Activated CD8-positive, alpha-beta memory T cell treated with anti-CD3 and anti-CD28 coated beads, Interleukin-2, amount 10 ng/mL, durations not matched to agents 7 days and 5 days (primary cell): ENCODE measurements at places on chromosomes 4 and X. TPM values are rescaled to one million over a fixed set of nuclear protein-coding genes. Genes with fewer than 3 reads are reported as not detected.

- no peaks in the 10 kb centered on the region for H3K4me1 ChIP-seq
- no peak overlapping the region for H3K4me3 ChIP-seq
- H3K27ac ChIP-seq: no peak overlapping the region
- H3K27me3 ChIP-seq: peaks cover 10% of the 10 kb centered on the region
Measured at GRCh38 chr4:112938461-112939058, 110.9 kb upstream of the ANK2 start.

DNA sequence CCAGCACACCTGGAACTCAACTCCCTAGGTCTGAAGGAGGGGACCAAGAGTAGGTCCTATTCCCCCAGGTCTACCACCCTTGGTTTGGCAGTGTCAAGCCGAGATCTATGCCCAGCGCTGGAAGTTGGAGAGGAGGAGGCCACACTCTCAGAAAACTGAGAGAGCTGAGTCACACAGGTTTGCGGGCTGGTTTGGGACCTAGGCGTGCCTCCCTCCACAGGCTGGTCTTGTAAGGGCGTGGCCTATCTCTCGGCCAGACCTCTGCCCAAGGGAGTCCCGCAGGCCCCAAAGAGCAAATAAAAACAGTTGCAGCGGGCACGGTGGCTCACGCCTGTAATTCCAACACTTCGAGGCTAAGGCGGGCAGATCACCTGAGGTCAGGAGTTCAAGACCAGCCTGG lies 52.9 kb upstream of the INTU start:
- no peak overlapping the region for H3K4me3 ChIP-seq
- no peaks in the 10 kb centered on the region for H3K27me3 ChIP-seq
- H3K4me1 ChIP-seq: no peaks in the 10 kb centered on the region
- no peak overlapping the region for H3K27ac ChIP-seq
- no peak for DNase-seq

DNA sequence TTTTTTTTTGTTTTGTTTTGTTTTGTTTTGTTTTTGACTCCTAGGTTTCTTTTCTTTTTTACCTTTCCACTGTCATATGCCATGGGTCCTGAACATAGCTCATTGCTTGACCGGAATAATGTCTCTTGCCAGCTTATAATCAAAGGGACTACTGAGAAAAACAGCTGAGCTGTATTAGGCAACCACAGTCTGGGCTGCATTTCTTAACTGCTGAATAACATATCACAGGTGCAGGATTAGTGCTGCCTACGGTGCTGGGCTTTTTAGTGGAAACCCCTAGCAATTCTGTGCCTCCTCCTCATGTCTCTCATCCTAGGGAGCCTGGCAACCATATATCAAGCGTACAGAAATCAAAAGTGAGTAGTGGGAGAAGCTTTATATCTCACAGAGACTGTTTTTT lies 333.5 kb downstream of the BMPR1B start:
- no peak overlapping the region for H3K4me3 ChIP-seq
- H3K27me3 ChIP-seq: peaks cover 19% of the 10 kb centered on the region
- DNase-seq: no peak
- H3K36me3 ChIP-seq: no peaks in the 10 kb centered on the region

- H3K4me1 ChIP-seq: no peaks in the 10 kb centered on the region
- no peak for DNase-seq
- no peak overlapping the region for H3K27ac ChIP-seq
- no peak overlapping the region for H3K4me3 ChIP-seq
- no peaks in the 10 kb centered on the region for H3K36me3 ChIP-seq
Measured at GRCh38 chr4:185998791-185999190, 70.2 kb upstream of the TLR3 start.

DNA sequence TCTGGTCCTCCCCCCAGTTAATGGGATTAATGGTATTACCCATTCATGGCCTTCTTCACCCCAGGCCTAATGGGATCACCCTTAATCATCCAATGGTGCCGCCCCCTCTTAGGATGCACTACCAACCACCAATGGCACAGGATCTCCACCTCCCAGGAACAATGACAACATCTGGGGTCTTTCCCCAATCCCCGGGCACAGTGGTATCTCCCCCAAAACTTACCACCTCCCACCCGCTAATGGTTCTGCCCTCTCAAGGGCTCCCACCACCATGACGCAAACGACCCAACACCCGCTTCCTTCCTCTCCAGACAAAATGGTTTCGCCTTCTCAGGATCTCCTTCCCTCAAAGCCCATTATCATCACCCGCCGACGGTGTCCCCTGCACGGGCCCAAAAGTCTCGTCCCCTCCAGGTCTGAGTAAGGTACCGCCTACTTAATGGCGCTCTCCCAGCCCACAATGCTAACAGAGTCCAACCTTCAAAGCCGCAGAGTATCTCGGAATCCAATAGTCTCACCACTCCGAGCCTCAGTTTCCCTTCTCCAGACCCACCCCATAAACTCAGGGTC lies 458 bp downstream of the GRIPAP1 start:
- peak overlapping the region; percentile 99 for H3K4me3 ChIP-seq
- H3K27ac ChIP-seq: peak overlapping the region; percentile 98
- peak; percentile 73 for DNase-seq

DNA sequence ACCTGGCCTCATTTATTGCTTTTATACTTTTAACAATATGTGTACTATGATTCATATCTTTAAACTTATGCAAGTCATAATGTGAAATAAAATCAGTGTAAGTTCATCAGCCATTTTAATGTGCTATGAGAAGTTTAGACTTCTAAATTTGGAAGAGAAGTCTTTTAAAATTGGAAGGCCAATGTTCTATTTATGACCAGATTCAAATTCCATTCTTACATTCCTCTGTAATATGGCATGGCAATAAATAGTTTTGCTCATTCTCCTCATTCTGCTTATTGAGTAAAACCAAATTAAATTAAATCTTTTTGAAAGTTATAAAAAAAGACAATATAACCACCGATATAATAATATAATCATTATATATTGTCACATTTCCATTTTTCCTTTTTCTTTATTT lies 126.2 kb downstream of the SORBS2 start:
- no peak overlapping the region for H3K27ac ChIP-seq
- H3K4me3 ChIP-seq: no peak overlapping the region
- no peak for DNase-seq
- H3K27me3 ChIP-seq: peaks cover 9% of the 10 kb centered on the region
- no peaks in the 10 kb centered on the region for H3K36me3 ChIP-seq

DNA sequence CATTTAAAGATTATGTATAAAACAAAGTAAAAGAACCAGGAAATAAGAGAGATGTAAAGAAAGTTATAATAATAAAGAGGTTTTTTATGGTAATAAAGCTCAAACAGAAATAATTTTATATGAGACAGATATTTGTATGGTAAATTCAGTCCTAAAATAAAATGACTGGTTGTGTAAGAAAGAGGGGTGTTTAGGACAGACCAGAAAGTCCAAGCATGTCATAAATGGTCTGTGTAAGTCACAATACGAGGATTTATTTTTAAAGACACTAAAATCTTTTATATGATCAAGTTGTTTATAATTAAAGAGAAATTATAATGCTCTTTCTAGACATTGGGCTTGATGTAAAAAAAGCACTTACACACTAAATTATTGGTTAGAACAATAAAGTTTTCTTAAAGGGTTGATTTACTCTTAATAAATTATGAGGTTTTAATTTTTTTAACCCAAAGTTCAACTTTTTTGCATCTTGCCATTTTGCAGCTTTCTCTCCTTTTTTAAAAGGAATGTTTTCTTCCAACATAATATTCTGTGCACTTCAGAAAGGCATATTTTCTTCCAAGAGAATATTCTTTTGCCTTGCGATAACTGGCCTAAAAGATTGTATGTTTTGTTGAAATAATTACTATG lies 61.9 kb upstream of the TCEAL2 start:
- H3K27me3 ChIP-seq: no peaks in the 10 kb centered on the region
- H3K27ac ChIP-seq: no peak overlapping the region
- DNase-seq: no peak
- H3K36me3 ChIP-seq: no peaks in the 10 kb centered on the region
- no peaks in the 10 kb centered on the region for H3K4me1 ChIP-seq

- no peak overlapping the region for H3K27ac ChIP-seq
- no peak for DNase-seq
- H3K4me3 ChIP-seq: no peak overlapping the region
- peaks cover 33% of the 10 kb centered on the region for H3K27me3 ChIP-seq
Measured at GRCh38 chr4:146032234-146032860, 93.7 kb upstream of the ZNF827 start.

GRCh38 chrX:26649534-26649933 lies 433.6 kb downstream of the MAGEB5 start:
- H3K36me3 ChIP-seq: no peaks in the 10 kb centered on the region
- no peaks in the 10 kb centered on the region for H3K27me3 ChIP-seq
- no peak overlapping the region for H3K27ac ChIP-seq
- no peak overlapping the region for H3K4me3 ChIP-seq

- H3K27me3 ChIP-seq: no peaks in the 10 kb centered on the region
- peaks cover 49% of the 10 kb centered on the region for H3K4me1 ChIP-seq
- peak; percentile 50 for DNase-seq
- peak overlapping the region; percentile 92 for H3K27ac ChIP-seq
Measured at GRCh38 chr4:182916483-182917181, 554 bp downstream of the DCTD start.

- no peak for DNase-seq
- H3K4me1 ChIP-seq: peaks cover 7% of the 10 kb centered on the region
- H3K27ac ChIP-seq: no peak overlapping the region
- H3K4me3 ChIP-seq: no peak overlapping the region
- H3K27me3 ChIP-seq: no peaks in the 10 kb centered on the region
Measured at GRCh38 chrX:9578083-9578779, 113.4 kb downstream of the TBL1X start.

GRCh38 chrX:18424482-18425198 lies 768 bp upstream of the CDKL5 start:
- peaks cover 8% of the 10 kb centered on the region for H3K4me1 ChIP-seq
- peak; percentile 45 for DNase-seq
- H3K4me3 ChIP-seq: peak overlapping the region; percentile 81
- peak overlapping the region; percentile 52 for H3K27ac ChIP-seq
- peaks cover 8% of the 10 kb centered on the region for H3K27me3 ChIP-seq
- H3K36me3 ChIP-seq: no peaks in the 10 kb centered on the region

DNA sequence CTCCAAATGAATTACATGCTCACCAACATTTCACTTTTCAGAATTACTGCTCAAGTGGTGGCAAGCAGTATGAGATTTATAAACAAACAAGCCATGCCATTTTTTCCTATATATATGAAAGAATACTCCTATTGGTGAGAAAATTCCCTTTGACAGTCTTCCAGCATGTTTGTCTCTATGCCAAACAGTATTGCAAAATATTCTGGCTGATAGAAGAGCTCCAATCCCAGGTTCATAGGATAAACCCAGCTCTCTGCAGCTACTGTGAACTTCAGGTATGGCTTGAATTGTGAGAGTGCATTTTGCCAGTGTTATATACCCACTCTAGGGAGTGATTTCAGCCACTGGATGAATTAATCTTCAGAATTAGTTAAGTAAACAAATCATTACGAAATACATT lies 108.8 kb downstream of the MAGEC2 start:
- no peaks in the 10 kb centered on the region for H3K4me1 ChIP-seq
- no peak for DNase-seq
- no peak overlapping the region for H3K27ac ChIP-seq
- no peak overlapping the region for H3K4me3 ChIP-seq

GRCh38 chr4:84224522-84224921 lies 274.6 kb downstream of the NKX6-1 start:
- no peak overlapping the region for H3K4me3 ChIP-seq
- H3K27ac ChIP-seq: no peak overlapping the region
- H3K4me1 ChIP-seq: no peaks in the 10 kb centered on the region
- H3K36me3 ChIP-seq: no peaks in the 10 kb centered on the region
- no peaks in the 10 kb centered on the region for H3K27me3 ChIP-seq
- DNase-seq: no peak

DNA sequence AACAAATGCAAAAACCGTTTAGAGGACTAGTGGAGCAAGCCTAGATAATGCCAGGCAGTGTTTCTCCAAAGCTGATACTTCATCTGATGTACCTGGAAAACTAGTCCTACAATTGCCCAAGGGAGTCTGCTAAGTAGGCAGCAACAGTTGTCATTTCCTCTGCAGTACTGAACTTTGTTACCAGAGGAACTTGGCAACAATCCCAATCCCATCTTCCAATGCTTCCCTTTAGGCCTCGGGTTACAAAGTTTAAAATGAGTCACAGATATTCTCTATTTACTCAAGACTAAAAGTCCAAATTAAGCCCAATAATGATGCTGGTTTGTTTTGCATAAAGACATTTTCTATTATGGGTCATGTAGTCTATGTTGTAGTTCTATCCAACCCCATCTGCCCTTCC lies 120.0 kb upstream of the GLRA2 start:
- no peaks in the 10 kb centered on the region for H3K4me1 ChIP-seq
- H3K4me3 ChIP-seq: no peak overlapping the region
- no peaks in the 10 kb centered on the region for H3K36me3 ChIP-seq
- no peak for DNase-seq

DNA sequence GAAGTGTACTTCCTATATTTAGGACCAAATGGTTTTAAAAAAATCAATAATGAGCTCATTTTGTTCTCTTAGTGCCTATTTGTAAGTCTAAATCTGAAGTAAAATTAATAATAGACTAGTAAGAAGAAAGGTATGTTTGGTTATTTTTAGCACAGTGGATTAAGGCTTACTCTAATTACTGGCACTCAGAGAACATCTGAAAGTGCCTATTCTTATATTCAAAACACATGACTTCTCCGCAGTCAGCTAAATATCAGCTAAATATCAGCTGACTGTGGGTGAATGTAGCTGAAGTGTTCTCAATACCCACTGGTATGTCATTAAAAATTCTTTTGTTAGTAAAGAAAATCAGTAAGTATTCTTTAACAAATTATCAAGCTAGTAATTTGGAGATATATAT lies 6.0 kb downstream of the AP1S2 start:
- H3K4me3 ChIP-seq: no peak overlapping the region
- no peak overlapping the region for H3K27ac ChIP-seq
- H3K36me3 ChIP-seq: peaks cover 21% of the 10 kb centered on the region
- H3K4me1 ChIP-seq: peaks cover 11% of the 10 kb centered on the region
- no peak for DNase-seq

- peaks cover 30% of the 10 kb centered on the region for H3K4me1 ChIP-seq
- no peak for DNase-seq
- no peaks in the 10 kb centered on the region for H3K27me3 ChIP-seq
Measured at GRCh38 chrX:40022421-40022820, 75.3 kb downstream of the BCOR start.

GRCh38 chr4:48016141-48017107 lies at the start of the genes CNGA1 and NIPAL1:
CNGA1 (minus strand) TSS chr4:48016681; CDS start chr4:47952689, 63,992 bp downstream.
NIPAL1 (plus strand) TSS chr4:48016772; CDS start chr4:48016840, 68 bp downstream.
- H3K4me1 ChIP-seq: peaks cover 11% of the 10 kb centered on the region
- DNase-seq: peak; percentile 58
- no peaks in the 10 kb centered on the region for H3K36me3 ChIP-seq
- peak within 1 kb of the TSS; percentile 71 for H3K4me3 ChIP-seq
- no peak within 1 kb of the TSS for H3K27ac ChIP-seq
- peaks cover 73% of the 10 kb centered on the region for H3K27me3 ChIP-seq

GRCh38 chr4:59664771-59665170 lies 1535.4 kb upstream of the ADGRL3 start:
- no peak overlapping the region for H3K4me3 ChIP-seq
- H3K27me3 ChIP-seq: no peaks in the 10 kb centered on the region
- no peak overlapping the region for H3K27ac ChIP-seq

The ADGRL3 gene
- not detected for total RNA-seq

The PRDM5 gene
- total RNA-seq: 1.2 TPM

The HSFX1 gene
- total RNA-seq: 0.80 TPM

The TEC gene
- total RNA-seq: 2.0 TPM

The ARFIP1 gene
- 25.0 TPM for total RNA-seq

The GPRASP1 gene
- total RNA-seq: 0.37 TPM

The ESX1 gene
- not detected for total RNA-seq

The RAB33A gene
- total RNA-seq: 38.8 TPM
